Thymus (tissue), 14 donors: ENCODE measurements at places on chromosomes 1 and 21. TPM values are rescaled to one million over a fixed set of nuclear protein-coding genes. Genes with fewer than 3 reads are reported as not detected.

Gene LENEP
- total RNA-seq: 0.09 TPM

Gene TMEM269
- total RNA-seq: 0.05 TPM

Gene BEND5
- total RNA-seq: 21.8 TPM

Gene ANKRD45
- 0.33 TPM for total RNA-seq

Gene ADORA1
- 0.28 TPM for total RNA-seq

Gene C2CD4D
- 0.05 TPM for total RNA-seq

Gene COP1
- total RNA-seq: 45.0 TPM

Gene HSF2BP
- 0.80 TPM for total RNA-seq

GRCh38 chr21:35367553-35367952 is 318.5 kb upstream of the RUNX1 start:
- H3K4me3 ChIP-seq: no peak overlapping the region
- H3K36me3 ChIP-seq: no peaks in the 10 kb centered on the region
- H3K27me3 ChIP-seq: no peaks in the 10 kb centered on the region
- no peak for DNase-seq
- no peaks in the 10 kb centered on the region for H3K4me1 ChIP-seq

DNA sequence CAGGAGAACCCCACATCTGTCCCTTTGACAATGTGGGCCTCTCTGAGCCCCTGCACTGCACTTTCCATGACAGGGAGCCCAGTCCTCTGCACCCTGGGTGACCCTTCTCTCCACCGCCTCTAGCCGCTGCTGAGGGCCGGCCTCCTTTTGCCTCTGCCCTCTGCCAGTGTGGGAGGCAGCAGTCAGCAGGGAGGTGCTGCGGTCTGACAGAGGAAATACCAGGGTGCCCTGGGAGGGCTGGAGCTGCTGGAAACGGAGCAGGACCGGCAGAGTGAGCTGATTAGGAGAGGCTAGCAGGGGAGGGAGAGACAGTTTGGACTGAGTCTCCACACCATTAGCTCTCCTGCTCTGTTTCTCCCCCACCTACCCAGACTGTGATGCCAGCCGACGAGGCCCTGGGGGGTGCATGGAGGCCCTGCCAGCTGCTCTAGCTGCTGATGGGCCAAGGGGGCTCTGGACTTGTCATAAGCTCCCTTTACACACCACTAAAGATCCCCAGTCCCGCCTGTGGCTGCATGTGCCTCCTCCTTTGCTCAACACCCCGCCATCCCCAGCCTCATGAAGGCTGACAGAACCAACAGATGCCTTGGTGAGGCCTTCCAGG is 171.1 kb upstream of the KLHDC7A start:
- H3K27ac ChIP-seq: no peak overlapping the region
- no peaks in the 10 kb centered on the region for H3K4me1 ChIP-seq
- H3K4me3 ChIP-seq: no peak overlapping the region
- H3K27me3 ChIP-seq: no peaks in the 10 kb centered on the region
- no peaks in the 10 kb centered on the region for H3K36me3 ChIP-seq

DNA sequence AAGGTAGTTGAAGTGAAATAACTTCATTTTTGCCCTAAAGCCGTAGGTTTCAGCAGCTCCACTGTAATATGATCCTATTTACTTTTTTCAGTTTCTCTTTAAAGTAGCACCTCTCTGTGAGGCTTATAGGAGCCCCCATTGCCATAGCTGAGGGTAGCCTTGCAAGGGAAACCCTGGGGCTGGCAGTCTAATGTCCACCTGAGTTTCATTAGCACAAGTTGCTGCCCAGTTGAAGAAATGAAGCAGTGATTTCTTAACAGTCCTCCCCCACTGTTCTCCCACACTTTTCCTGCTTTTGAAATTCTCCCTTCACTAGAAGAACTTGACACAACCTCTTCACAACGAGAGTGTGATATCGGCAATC is 1.5 kb downstream of the HMCN1 start:
- DNase-seq: no peak
- no peaks in the 10 kb centered on the region for H3K4me1 ChIP-seq

- H3K4me3 ChIP-seq: no peak overlapping the region
- DNase-seq: no peak
- no peaks in the 10 kb centered on the region for H3K36me3 ChIP-seq
- H3K27me3 ChIP-seq: no peaks in the 10 kb centered on the region
These were observed 3.3 kb upstream of the LSM10 start for GRCh38 chr1:36400825-36401601.

GRCh38 chr1:64231153-64231552 is 27.7 kb downstream of the UBE2U start:
- H3K4me3 ChIP-seq: no peak overlapping the region
- no peaks in the 10 kb centered on the region for H3K27me3 ChIP-seq
- H3K27ac ChIP-seq: no peak overlapping the region
- no peaks in the 10 kb centered on the region for H3K4me1 ChIP-seq
- no peaks in the 10 kb centered on the region for H3K36me3 ChIP-seq
- no peak for DNase-seq

GRCh38 chr1:76826072-76826845 is 41.0 kb upstream of the ST6GALNAC5 start:
- no peak for DNase-seq
- H3K27ac ChIP-seq: no peak overlapping the region
- H3K36me3 ChIP-seq: no peaks in the 10 kb centered on the region
- H3K27me3 ChIP-seq: no peaks in the 10 kb centered on the region
- H3K4me3 ChIP-seq: no peak overlapping the region

DNA sequence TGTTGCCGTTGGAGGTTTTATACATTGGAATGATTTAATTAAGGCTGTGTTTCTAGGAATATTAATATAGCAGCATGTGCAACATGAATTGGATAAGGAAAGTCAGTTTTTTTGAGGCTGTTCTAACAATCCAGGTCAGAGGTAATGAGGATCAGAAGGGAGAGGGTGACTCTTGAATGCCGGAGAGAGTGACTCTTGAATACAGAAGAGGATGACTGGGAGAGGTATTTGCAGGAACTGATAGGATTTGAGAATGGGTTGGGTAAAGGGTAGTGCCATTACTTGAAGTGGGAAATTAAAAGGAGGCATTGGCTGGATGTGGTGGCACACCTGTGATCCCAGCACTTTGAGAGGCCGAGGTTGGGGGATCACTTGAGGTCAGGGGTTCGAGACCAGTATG is 55.6 kb upstream of the MACF1 start:
- H3K36me3 ChIP-seq: no peaks in the 10 kb centered on the region
- H3K4me3 ChIP-seq: no peak overlapping the region
- DNase-seq: no peak
- H3K27me3 ChIP-seq: no peaks in the 10 kb centered on the region

GRCh38 chr1:201791051-201791778 is 37.7 kb upstream of the IPO9 start:
- no peaks in the 10 kb centered on the region for H3K27me3 ChIP-seq
- no peak overlapping the region for H3K27ac ChIP-seq
- DNase-seq: no peak
- H3K4me3 ChIP-seq: no peak overlapping the region
- H3K4me1 ChIP-seq: no peaks in the 10 kb centered on the region
- H3K36me3 ChIP-seq: no peaks in the 10 kb centered on the region

GRCh38 chr21:45910548-45911221 is 70.9 kb upstream of the COL6A1 start:
- peaks cover 2% of the 10 kb centered on the region for H3K36me3 ChIP-seq
- H3K27me3 ChIP-seq: no peaks in the 10 kb centered on the region
- no peak overlapping the region for H3K27ac ChIP-seq
- no peak for DNase-seq
- H3K4me3 ChIP-seq: no peak overlapping the region

GRCh38 chr1:13786541-13786940 is 86.6 kb downstream of the PRDM2 start:
- H3K27ac ChIP-seq: no peak overlapping the region
- no peaks in the 10 kb centered on the region for H3K27me3 ChIP-seq
- DNase-seq: no peak
- peaks cover 39% of the 10 kb centered on the region for H3K36me3 ChIP-seq
- peaks cover 4% of the 10 kb centered on the region for H3K4me1 ChIP-seq

GRCh38 chr1:110780600-110781484 is 92.1 kb upstream of the CD53 start:
- no peaks in the 10 kb centered on the region for H3K27me3 ChIP-seq
- no peak overlapping the region for H3K4me3 ChIP-seq
- peaks cover 15% of the 10 kb centered on the region for H3K4me1 ChIP-seq
- H3K27ac ChIP-seq: no peak overlapping the region

- H3K4me1 ChIP-seq: no peaks in the 10 kb centered on the region
- DNase-seq: no peak
- peaks cover 44% of the 10 kb centered on the region for H3K36me3 ChIP-seq
These were observed 47.0 kb upstream of the SDC3 start for GRCh38 chr1:30955448-30956015.

DNA sequence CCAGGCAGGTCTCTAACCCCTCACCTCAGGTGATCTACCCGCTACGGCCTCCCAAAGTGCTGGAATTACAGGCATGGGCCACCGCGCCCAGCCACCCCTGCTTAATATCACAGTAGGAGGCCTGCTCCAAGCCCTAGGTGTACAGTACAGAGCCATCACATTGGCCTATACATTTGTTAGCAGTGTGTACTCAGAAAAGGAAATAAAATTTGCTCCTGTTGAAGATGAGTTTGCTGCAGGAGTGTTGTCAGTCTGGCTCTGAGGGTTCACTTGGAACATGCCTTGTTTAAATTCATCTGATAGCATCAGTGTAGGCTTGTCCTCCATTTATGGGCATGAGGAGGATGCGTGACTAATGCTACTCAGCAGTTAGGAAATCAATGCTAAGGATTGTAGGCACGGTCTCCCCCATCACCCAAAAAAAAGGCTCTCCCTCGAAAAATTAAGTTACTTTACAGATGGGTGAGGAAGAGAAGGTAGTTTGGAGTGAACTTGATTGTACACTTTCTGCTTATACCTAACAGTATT is 4.6 kb upstream of the ENAH start:
- no peak for DNase-seq
- H3K4me3 ChIP-seq: no peak overlapping the region
- H3K4me1 ChIP-seq: peaks cover 2% of the 10 kb centered on the region

- no peaks in the 10 kb centered on the region for H3K36me3 ChIP-seq
- peaks cover 15% of the 10 kb centered on the region for H3K4me1 ChIP-seq
- no peak overlapping the region for H3K27ac ChIP-seq
- no peak for DNase-seq
These were observed 4.1 kb upstream of the EVA1B start for GRCh38 chr1:36327421-36328087.

- H3K4me3 ChIP-seq: no peak overlapping the region
- H3K27ac ChIP-seq: no peak overlapping the region
- peak; percentile 22 for DNase-seq
- no peaks in the 10 kb centered on the region for H3K4me1 ChIP-seq
- H3K27me3 ChIP-seq: no peaks in the 10 kb centered on the region
These were observed 54.7 kb upstream of the MAN1A2 start for GRCh38 chr1:117312453-117313138.

DNA sequence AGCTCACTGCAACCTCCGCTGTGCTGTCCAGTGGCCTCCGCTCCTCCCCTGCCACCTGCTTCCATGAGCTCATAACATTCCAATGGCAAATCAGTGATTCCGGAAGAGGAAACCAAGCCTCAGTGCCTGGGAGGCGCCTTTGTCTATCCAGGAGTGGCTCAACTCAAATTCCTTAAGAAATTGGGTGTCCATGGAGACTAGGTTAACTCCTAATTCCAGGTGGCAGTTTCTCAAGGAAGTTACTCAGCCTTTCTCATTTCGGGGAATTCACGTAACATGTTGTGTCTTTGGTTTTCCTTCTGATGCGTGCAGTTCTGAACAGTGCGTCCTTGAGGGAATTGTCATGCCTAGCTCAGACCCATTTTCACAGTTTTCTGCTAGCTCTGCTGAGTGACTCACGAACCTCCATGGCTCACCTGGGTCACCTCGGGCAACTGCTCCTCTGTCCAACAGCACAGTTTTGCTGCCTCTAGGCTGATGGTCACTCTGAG is 89.9 kb upstream of the DSCAM start:
- H3K36me3 ChIP-seq: no peaks in the 10 kb centered on the region
- H3K27ac ChIP-seq: no peak overlapping the region
- H3K27me3 ChIP-seq: no peaks in the 10 kb centered on the region
- no peak for DNase-seq
